ENCODE measurements at places on chromosomes 3 and 15. TPM values are rescaled to one million over a fixed set of nuclear protein-coding genes. Genes with fewer than 3 reads are reported as not detected.

DNA sequence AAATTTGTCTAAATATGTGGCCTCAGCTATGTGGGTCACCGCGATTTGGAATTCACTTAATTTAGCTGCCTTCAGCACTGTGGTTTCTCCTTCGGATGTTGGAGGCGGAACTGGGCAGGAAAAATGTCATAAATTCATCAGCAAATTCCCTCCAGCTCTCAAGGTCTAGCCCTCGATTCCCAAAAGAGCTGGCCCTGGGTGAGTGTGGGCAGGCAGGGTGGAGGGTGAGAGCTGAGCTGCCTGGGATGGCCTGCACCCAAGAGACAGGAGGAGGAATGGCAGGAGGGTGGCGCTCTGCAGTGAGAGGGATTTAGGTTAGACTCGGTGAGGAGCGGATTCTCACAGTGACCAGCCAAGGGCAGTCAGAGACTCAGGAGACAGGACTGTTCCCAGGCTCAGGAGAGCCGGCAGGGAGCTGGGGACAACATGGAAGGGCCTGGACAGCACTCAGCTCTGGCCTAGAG, 57.1 kb downstream of the FEM1B start:
- DNase-seq: no peak

DNA sequence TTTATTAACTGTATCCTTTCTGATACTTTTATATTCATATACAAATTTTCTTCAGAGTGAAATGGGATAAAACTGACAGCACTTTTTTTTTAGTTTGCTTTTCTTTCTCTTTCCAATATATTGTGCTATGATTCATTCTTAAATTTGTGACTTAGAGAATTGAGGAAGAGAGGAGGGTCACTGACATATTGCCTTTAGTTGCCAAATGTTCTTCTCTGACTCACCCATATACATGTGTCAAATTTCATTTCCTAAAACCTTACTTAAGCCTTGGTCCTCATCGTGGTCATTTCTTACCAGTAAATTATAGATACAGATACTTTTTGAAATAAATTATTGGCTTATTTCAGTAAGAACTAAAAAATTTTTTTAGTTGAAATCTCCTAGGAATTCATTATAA, 53.9 kb downstream of the CLASP2 start:
- DNase-seq: peak; percentile 14

DNA sequence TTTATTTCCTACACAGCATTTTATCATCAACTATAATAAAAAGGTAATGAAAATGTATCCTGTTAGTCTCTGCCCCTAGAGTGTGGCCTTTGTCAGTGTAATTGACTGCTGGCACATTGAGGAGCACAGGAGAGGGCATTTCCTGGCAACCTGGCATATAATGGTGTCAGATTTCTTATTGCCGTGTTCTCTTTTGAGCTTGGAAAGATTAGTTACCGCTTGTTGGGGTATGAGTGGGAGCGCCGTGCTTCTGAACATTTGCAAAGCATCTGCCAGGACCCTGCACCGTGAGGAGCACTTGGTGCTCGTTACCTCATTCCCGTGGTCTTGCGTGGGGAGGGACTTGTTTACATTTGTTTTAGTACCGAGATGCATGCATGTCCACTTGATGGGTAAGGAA, 124.4 kb downstream of the PTPRG start:
- DNase-seq: no peak

GRCh38 chr3:197283045-197283444, 15.4 kb downstream of the DLG1 start:
- DNase-seq: no peak

DNA sequence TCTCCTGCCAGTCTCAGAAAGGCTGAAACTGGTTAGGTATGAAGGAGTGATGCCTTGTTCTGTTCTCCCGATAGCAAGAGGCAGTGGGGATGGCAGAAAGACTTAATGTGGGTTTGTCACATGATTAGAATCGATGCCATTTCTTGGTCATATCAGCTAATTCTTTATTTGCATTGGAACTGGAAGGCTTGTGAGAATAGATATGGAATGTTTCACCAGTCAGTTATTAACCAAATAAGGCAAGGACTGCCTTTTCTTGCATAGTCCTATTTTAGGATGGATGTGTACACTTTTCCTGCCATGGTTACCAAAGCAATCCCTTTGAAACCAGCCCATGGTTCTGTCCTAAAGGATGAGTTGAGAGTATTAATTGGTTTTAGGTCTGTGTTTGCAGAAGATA, 33.7 kb downstream of the FILIP1L start:
- no peak for DNase-seq

DNA sequence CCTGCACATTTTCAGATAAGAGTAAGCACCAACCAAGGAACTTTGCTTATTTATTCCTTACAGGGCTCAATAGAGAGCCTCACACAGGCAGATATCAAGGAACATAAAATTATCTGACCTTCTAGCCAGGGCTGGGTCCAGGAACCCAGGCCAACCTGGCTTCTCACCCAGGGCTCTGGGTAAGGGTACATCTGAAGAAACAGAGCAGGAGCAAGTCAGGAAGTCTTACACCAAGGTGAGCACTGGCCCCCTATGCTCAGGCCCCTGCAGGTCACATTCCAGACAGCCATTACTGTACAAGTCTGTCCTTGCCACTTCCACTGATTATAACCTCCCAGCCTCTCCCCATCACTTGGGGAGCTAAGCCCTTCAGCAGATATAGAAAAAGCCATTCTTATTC, 19.1 kb downstream of the TF start:
- DNase-seq: no peak

- DNase-seq: no peak
These were observed 8.4 kb downstream of the HSPBAP1 start for GRCh38 chr3:122785231-122785630.

DNA sequence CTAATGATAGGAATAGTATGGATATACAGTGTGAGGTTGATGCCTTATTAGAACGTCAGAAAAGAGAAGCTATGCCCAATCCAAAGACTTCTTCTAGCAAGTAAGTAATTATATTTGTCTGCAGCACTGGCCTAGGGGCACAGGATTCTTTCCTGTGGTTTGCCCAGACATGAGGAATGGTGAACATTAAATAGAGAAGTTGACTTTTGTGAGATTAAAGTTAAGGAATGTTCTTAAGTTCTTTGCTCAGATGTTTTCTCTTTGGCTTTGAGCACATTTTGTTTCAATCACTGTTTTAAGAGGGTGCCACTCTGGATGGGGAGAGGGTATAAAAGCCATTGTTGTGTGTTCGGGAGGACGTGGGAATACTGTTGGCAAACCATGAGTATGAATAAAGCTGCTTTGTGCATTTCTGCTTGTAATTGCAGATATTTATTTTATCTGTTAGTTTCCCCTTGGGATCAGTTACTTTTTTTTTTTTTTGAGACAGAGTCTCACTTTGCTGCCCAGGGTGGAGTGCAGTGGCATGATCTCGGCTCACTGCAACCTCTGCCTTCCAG, 8.3 kb downstream of the KIF23 start:
- DNase-seq: no peak

DNA sequence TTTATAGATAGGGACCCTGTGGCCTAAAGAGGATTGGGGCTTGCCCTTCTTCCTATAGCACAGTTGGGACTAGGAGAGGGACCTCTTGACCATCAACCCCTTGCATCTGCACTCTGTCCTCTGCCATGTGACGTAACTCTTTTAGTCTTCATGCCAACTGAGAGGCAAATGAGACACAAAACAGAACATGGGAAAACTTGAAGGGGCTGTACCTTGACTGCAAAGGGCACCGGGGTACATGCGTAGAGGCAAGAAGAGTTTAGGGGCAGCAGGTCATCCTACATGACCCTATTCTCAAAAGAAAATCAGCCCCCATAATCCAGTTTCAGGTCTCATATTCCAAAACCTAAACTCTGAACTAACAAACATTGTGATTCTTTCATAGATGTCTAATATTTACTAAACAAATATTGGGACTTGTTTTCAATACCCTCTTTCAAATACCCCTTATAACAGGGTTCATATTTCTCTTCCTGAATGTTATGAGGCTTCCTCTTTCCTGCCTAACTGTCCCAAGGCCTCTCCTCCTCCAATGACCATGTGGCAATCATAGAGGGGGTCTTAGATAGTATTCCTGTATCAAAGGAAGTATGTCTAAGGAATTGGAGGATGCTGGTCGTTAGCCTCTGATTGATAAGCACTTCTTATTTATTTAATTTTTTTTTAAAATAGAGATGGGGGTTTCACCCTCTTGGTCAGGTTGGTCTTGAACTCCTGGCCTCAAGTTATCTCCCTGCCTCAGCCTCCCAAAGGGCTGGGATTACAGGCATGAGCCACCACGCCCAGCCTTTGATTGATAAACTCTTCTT, 20.6 kb downstream of the ACKR2 start:
- no peak for DNase-seq

GRCh38 chr3:97910931-97911351, 61.3 kb downstream of the RIOX2 start:
- DNase-seq: peak; percentile 54

DNA sequence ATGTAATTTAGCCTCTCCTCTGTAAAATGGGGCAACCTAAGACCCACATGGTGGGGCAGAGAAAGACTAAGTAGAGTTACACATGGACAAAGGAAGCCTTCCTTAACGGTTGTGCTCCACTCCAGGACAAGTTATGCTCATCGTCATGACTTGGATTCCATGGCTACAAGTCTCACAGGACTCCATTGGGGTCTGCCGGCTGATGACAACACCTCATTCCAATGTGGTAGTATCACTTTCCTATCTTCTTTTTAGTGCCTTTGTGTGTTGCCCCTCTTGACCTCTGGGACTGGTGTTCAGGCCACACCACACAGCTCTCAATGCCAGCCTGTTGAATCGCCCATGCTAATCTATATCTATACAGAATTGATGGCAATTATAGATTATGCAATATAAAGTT, 181.3 kb upstream of the WNT5A start:
- no peak for DNase-seq

DNA sequence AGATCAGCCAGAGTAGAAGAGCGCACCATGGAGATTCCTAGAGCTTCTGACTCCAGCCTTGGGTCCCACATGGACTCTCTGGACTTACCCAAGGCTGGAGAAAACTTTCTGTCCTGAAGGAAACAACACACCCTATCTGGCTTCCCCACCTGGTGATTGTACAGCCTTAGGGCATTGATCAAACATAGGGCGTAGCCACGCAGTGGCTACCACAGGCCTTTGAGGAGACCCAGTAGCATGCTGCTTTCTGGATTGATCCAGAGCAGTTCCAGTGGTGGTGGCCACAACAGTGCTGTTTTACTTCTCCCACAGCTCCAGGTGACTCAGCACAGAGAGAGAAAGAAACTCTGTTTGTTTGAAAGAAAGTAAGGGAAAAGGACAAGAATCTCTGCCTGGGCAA, 23.5 kb downstream of the PYDC2 start:
- DNase-seq: no peak

GRCh38 chr3:140530603-140531002, 147.3 kb upstream of the TRIM42 start:
- no peak for DNase-seq

DNA sequence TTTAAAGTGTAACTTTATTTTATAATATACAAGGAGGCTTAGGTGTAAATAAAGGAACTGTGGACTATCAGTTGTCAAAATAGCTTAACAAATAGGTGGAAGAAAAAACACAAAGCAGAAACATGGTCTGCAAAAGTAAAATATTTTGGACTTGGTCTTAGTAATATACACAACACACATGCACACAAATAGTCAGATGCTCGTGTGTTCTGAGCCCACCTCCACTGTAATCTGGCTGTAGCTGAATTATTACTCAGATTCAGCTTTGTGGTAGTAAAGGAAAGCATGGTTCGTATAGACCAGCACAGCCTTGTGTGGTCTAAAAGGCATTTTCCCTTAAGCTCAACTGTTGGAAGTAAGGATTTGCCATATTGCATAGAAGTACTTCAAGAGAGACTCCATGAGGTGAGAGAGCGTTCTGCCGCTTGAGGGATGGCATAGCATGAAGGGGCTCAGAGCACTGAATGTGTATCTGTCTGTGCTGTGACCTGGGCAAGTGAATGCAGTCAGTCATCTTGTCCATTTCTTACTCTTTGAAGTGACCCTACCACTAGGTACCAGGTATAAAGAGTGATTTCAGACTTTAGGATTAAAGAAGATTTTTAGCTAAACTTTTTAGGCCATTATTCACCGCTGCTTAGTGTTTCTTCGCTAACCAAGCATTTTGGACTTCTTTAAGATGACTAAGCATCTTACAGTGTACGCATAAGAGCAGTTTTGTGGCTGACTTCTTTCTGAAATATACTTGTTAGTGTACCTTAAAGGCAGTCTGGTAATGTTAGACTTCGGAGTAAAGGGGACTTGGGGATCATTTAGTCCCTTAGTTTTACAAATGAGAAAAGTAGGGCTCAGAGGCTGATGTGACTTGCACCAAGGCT, 15.2 kb downstream of the TPM1 start:
- no peak for DNase-seq

- no peak for DNase-seq
These were observed 832.9 kb upstream of the CFAP20DC start for GRCh38 chr3:59882746-59883145.

- no peak for DNase-seq
These were observed 471.3 kb upstream of the TPRG1 start for GRCh38 chr3:188700501-188700900.

DNA sequence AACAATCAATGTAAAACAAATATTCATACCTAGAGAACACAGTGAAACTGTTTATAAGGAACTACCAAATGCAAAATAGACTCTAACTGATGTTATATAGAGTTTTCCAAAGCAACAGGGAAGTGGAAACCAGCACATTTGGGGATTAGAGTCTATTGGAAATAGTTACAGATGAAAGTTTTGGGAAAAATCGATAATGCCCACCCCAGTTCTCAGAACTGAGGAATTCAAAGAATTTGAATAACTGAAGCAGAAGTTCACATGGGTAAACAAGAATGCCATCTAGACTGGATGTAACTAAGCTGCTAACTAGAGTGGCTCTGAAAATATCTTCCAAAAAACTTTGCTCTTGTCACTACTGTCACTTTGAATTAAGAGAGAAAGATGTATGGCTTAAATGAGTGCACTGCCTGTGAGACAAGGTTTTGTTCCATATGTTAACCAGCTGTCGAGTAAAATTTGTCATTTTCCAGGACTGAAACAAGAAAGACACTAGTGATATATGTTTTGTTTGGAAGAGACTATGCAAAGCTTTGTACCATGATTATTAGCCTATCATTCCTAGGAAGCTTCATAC, 9.2 kb upstream of the DENND4A start:
- DNase-seq: no peak

- no peak for DNase-seq
These were observed 185.8 kb upstream of the POU1F1 start for GRCh38 chr3:87462228-87462627.

DNA sequence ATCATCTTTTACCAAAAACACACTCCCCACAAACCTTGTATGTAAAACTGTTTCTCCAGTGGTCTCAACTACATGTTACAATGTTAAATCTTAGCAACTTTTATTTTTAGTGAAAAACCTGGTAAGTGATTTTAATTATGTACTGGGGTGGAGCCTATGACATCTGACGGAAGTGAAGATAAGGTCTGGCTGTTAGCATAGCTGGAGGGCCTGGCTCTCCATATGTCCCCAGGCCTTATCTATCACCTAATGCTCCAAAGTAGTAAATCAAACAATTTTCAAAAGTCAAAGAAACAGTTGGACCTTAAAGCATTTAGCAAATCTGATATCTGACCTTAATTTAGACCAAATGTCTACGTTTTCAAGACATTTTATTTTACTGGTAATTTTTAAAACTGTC, 173.6 kb upstream of the SMAD3 start:
- no peak for DNase-seq

GRCh38 chr3:134645515-134645914, 5.3 kb downstream of the KY start:
- DNase-seq: no peak

The PLIN1 gene
- not detected for total RNA-seq

The RBMS3 gene
- 0.20 TPM for total RNA-seq

The NECTIN3 gene
- 0.16 TPM for total RNA-seq

The GOLGA6B gene
- not detected for total RNA-seq

The TTC23 gene
- 3.5 TPM for total RNA-seq

The ABHD10 gene
- total RNA-seq: 19.5 TPM

The GP9 gene
- not detected for total RNA-seq
